GM12878 (cell line): ENCODE measurements at places on chromosomes 13 and 19. TPM values are rescaled to one million over a fixed set of nuclear protein-coding genes. Genes with fewer than 3 reads are reported as not detected.

DNA sequence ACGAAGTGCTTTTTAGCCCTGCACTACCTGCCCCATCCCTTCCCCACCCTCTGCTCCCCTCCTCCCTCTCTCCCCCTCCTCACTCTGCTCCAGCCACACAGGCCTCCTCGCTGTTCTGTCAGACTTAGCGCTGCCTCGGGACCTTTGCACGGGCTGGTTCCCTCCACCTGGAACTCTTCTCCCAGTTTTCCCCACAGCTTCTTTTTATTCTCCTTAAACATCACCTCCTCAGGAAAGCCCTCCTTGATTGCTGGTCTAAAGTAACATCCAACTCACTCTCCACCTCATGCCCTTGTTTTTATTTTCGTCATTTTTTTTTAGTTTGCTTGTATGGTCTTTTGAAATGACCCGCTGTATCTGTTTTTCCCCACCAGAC, 19.6 kb upstream of the ZNRF4 start:
- no peaks in the 10 kb centered on the region for H3K4me1 ChIP-seq
- H3K27ac ChIP-seq = no peak overlapping the region
- no peaks in the 10 kb centered on the region for H3K27me3 ChIP-seq
- no peaks in the 10 kb centered on the region for H3K36me3 ChIP-seq

DNA sequence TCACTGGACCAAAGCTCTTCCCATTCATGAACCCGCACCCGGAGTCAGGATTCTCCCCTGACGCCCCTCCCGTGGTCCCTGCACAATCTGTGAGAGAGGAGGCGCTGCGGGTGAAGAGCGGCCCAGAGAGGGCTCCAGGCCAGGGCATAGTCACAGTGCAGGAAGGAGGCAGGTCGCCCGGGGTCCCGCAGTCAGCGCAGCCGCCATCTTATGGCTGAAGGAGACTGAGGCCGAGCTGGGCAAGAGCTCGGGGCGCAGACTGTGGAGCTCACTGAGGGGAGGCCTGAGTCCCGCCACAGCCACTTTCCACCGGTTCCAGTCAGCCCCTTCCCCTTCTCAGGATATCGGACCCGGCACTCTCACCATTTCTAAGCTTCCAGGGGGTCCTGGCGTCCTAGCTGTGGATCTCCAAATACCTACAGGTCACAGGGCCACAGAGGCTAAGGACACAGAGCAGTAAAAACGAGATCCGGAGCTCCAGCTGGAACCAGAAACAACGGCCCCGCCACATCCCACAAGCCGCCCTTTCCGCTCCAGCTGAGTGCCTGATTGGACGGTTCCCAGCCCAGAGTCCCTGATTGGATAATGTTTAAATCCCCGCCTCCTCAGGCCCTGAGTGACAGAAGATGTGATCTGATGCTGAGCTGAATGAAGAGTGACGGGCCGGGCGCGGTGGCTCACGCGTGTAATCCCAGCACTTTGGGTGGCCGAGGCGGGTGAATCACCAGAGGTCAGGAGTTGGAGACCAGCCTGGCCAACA, at the start of gene ZNF99:
TSS of gene ZNF99 (minus strand) at position 501 of the 760 bp plus-strand sequence. CDS start at position 366, 135 bp downstream.
- H3K36me3 ChIP-seq = no peaks in the 10 kb centered on the region
- H3K27me3 ChIP-seq = no peaks in the 10 kb centered on the region
- H3K4me1 ChIP-seq = no peaks in the 10 kb centered on the region
- H3K27ac ChIP-seq = no peak within 1 kb of the TSS
- H3K4me3 ChIP-seq = no peak within 1 kb of the TSS
- DNase-seq = no peak

DNA sequence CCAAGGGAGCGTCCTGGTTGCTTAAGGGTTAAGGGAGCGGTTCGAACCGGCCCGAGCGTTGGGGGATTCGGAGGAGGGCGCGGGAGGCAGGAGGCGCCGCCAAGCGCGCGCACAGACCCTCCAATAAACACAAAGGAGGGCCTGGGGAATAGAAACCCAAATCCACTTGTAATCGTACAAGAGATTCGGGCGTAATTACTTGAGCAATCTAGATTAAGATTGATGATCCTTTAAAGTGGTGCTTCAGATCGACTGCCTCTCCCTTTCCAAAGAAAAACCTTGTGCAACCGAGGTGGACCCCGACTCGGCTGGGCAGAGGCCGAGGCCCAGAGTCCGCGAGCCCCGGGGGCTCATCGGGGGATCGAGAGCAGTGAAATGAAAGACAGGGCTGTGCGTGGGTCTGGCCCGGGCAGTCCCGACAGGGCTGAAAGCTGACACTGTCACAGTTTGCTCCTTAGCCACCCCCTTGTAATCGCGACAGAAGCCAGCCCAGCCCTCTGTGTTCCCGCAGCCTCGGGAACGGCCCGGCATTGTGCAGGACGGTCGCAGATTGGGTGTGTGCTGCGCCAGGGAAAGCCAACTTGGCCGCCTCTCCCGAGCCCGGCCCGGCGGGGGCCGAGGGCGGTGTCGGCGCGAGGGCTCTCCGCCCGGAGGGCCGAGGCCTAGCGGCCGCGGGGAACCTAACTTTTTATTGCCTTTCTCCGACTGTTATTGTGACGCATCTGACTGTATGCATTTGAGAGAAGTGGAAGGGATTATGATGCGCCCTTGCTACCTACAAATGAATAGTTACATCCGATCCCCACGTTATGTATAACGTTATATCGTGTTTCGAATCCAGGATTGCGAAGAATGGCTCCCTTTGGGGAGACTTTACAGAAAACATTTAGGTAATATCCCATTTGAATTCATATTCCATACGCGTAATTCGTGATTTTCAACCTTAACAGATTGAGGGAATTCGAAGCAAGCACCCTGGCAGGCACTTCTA, 5.5 kb downstream of the MAB21L1 start:
- no peak for DNase-seq
- H3K27ac ChIP-seq = no peak overlapping the region
- H3K27me3 ChIP-seq = peaks cover 9% of the 10 kb centered on the region
- H3K36me3 ChIP-seq = no peaks in the 10 kb centered on the region
- H3K4me1 ChIP-seq = no peaks in the 10 kb centered on the region
- H3K4me3 ChIP-seq = no peak overlapping the region

Gene PALM3
- not detected in 2 replicates for polyA plus RNA-seq

Gene TMEM86B
- polyA plus RNA-seq = 1.7 and 1.9 TPM in 2 replicates

DNA sequence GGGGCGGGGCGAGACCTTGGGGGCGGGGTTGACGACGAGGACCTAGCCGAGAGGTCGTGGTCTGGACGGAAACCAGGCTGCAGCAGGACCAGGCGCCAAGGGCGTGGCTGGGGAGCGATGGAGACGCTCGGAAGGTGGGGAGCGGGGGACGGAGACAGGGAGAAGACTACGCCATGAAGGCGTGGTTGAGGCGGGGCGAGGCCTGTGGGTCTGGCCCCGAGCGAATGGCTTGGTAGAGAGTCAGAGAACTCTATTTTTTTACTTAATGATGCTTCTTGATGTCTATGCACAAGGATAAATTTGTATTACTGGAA, 674 bp upstream of the FBXL12 start:
- no peak overlapping the region for H3K27ac ChIP-seq
- DNase-seq = no peak
- peak overlapping the region; percentile 54; the same call in 1 of the 2 replicates for H3K4me3 ChIP-seq
- peaks cover 3% of the 10 kb centered on the region; the same call in 1 of the 2 replicates for H3K36me3 ChIP-seq

GRCh38 chr13:26897706-26898550, 137.3 kb upstream of the GPR12 start:
- H3K27ac ChIP-seq = no peak overlapping the region
- 0 out of 2 replicates have a peak, but pooled peaks cover 4% of the 10 kb centered on the region for H3K27me3 ChIP-seq
- H3K36me3 ChIP-seq = no peaks in the 10 kb centered on the region
- no peak for DNase-seq

DNA sequence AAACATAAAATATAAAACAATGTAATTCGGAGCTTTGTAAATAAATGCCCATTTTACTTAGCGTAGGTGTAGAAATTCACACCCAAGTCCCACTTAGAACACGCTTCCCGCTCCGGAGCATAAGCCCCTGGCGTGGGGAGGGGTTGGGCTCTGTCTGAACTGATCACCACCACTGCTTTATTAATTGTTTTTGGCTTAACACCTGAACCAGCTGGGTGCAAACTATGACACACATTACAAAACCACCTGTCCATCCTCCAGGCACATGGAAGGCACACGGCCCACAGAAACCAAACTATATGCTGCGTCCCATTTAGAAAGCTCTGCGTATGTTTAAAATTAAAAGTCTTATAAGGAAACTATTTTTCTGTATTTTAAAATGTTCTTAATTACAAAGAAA, 25.9 kb downstream of the RASA3 start:
- DNase-seq = no peak
- H3K36me3 ChIP-seq = no peaks in the 10 kb centered on the region
- no peak overlapping the region for H3K27ac ChIP-seq
- no peak overlapping the region for H3K4me3 ChIP-seq

Gene CACNA1A
- 2.1 and 2.8 TPM in 2 replicates for polyA plus RNA-seq

GRCh38 chr13:67106502-67107057, 123.6 kb downstream of the PCDH9 start:
- no peak overlapping the region for H3K4me3 ChIP-seq
- no peaks in the 10 kb centered on the region for H3K27me3 ChIP-seq
- no peaks in the 10 kb centered on the region for H3K4me1 ChIP-seq
- no peak for DNase-seq
- H3K36me3 ChIP-seq = no peaks in the 10 kb centered on the region
- no peak overlapping the region for H3K27ac ChIP-seq

GRCh38 chr19:8001651-8001994, 3.8 kb downstream of the ELAVL1 start:
- no peaks in the 10 kb centered on the region for H3K27me3 ChIP-seq
- H3K4me1 ChIP-seq = peaks cover 34% of the 10 kb centered on the region
- peak overlapping the region; percentile 89 for H3K4me3 ChIP-seq
- DNase-seq = no peak
- peaks cover 4% of the 10 kb centered on the region for H3K36me3 ChIP-seq

DNA sequence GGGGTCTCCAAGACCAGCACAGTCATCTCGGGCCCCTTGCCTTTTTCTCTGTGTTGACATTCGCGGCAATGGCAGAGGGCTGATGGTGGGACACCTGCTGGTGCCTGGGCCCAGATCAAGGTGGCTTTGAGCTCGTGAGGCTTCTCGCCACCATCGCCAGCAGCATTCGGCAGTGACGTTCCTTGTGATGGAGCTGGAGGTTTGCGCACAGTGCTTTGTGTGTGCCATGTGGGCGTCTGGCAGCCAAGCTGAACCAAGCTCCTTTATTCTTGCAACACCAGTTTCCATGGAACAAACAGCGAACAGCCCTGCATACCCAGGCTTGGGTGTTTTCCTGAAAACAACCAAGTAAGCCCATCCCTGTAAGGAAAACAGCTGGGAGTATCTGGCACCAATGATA, 9.1 kb upstream of the TMEM255B start:
- H3K4me3 ChIP-seq = no peak overlapping the region
- no peaks in the 10 kb centered on the region for H3K27me3 ChIP-seq

GRCh38 chr19:18233224-18233825, 7.1 kb upstream of the PDE4C start:
- H3K27ac ChIP-seq = no peak overlapping the region
- no peaks in the 10 kb centered on the region; the same call in 1 of the 2 replicates for H3K27me3 ChIP-seq
- no peak overlapping the region for H3K4me3 ChIP-seq
- no peak for DNase-seq

Gene PSG11
- not detected in 2 replicates for polyA plus RNA-seq

GRCh38 chr13:24232474-24232873, 72.0 kb downstream of the SPATA13 start:
- H3K4me3 ChIP-seq = no peak overlapping the region
- DNase-seq = no peak
- H3K4me1 ChIP-seq = peaks cover 4% of the 10 kb centered on the region; the same call in 1 of the 2 replicates
- no peaks in the 10 kb centered on the region for H3K27me3 ChIP-seq
- H3K27ac ChIP-seq = no peak overlapping the region

GRCh38 chr19:1882089-1882785, 3.1 kb downstream of the ABHD17A start:
- no peak for DNase-seq
- H3K4me1 ChIP-seq = peaks cover 21% of the 10 kb centered on the region
- H3K36me3 ChIP-seq = no peaks in the 10 kb centered on the region
- H3K27me3 ChIP-seq = no peaks in the 10 kb centered on the region
- H3K27ac ChIP-seq = peak overlapping the region; percentile 30; the same call in 1 of the 2 replicates

- DNase-seq = no peak
- no peaks in the 10 kb centered on the region; the same call in 1 of the 2 replicates for H3K27me3 ChIP-seq
- no peaks in the 10 kb centered on the region for H3K4me1 ChIP-seq
- H3K36me3 ChIP-seq = no peaks in the 10 kb centered on the region
- no peak overlapping the region for H3K27ac ChIP-seq
- no peak overlapping the region for H3K4me3 ChIP-seq
These were observed 15.6 kb upstream of the SIGLEC10 start for GRCh38 chr19:51433043-51433442.

Gene F2RL3
- 0.72 and 1.2 TPM in 2 replicates for polyA plus RNA-seq
